ENCODE measurements at places on chromosomes 1 and 21. TPM values are rescaled to one million over a fixed set of nuclear protein-coding genes. Genes with fewer than 3 reads are reported as not detected.

The TDRD5 gene
- 0.09 TPM for total RNA-seq

The AJAP1 gene
- 0.19 TPM for total RNA-seq

The C1orf141 gene
- total RNA-seq: not detected

The OR2L13 gene
- not detected for total RNA-seq

The OR14K1 gene
- total RNA-seq: not detected

The KIF2C gene
- 130 TPM for total RNA-seq

The LDLRAD2 gene
- 1.2 TPM for total RNA-seq

The CD1E gene
- not detected for total RNA-seq

The SPRR2A gene
- total RNA-seq: not detected

The FLG2 gene
- not detected for total RNA-seq

The IVL gene
- total RNA-seq: not detected

Measured in neural progenitor cell (in vitro differentiated cells).